ENCODE measurements at places on chromosomes 16 and 17.
A peak's percentile ranks its signal among the peaks of the same experiment; 100 is the strongest.

GRCh38 chr17:73022694-73023093 is 69.8 kb downstream of the SLC39A11 start:
- DNase-seq, result no peak

DNA sequence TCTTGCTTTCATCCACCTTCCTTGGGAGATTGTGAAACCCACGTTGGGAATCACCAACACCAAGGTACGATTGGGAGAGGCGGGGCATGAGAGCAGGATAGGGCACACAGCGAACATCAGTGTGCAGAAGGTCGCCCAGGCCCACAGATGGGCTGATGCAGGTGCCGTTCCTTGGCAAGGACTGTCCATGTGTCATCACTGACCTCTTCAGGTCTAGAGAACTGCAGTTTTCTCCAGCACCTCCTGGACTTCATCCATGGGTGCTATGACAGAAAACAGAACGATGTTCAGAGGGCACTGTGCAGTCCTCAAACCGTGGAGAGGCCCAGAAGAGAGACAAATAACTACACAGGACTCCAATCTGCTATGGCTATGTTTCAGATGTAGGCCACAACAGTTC is 23.9 kb upstream of the TAT start:
- no peak for DNase-seq

DNA sequence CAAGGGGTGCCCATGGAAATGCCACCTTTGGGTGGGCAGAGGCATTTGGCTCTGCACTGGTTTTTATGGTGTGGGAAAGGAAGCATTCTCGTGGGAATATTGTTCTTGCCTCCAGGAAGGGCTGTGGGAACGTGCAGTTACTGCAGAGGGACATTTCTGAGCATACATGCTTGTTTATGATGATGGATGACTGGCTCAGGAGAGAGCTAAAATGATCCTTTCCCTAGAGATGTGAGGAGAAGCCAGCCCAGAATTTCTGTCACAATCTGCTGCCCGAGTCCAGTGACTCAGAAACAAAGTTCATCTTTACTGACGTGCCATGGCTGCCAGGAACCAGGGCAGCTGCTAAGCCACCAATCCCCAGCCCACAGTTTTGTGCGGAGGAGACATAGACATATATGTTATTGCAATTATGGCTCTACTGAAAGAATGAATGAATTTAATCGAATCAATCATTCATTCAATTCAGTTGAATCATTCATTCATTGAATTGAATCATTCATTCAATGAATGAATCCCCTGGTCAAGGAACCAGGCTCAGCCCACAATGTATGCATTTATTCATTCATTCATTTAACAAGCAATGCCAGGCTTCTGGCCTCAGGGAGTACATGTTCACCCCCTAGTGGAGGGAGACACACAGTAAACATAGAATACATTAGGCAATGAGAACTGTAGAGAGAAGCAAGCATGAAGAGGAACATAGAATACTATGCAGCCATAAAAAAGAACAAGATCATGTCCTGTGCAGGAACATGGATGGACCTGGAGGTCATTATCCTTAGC is 414.4 kb upstream of the HSBP1 start:
- DNase-seq, result no peak

DNA sequence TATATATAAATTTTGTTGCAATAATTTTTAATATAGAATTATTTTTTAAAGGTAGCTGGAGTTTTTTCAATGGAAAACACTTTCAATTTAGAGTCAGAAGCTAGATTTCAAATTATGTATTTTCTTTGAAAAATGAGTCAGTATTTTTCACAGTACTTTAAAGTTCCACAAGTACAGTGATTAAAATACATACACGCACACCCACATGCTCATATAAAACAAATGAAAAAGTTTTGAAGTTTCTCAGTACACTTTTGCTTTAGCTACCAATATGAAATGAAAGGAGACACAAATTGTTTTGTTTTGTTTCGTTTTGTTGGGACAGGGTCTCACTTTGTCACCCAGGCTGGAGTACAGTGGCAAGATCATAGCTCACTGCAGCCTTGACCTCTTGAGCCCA is 98.6 kb downstream of the CYB561 start:
- DNase-seq, result no peak

- DNase-seq, result peak; percentile 54
Observed at GRCh38 chr17:9291912-9292560, 270.7 kb downstream of the NTN1 start.

DNA sequence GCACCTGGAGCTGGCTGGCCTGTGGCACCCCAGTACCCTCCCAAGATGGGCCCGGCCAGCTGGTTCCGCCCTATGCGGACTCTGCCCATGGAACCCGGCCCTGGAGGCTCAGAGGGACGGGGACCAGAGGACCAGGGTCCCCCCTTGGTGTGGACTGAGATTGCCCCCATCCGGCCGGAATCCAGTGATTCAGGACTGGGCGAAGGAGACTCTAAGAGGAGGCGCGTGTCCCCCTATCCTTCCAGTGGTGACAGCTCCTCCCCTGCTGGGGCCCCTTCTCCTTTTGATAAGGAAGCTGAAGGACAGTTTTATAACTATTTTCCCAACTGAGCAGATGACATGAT is 12.0 kb downstream of the TBX21 start:
- DNase-seq, result no peak

DNA sequence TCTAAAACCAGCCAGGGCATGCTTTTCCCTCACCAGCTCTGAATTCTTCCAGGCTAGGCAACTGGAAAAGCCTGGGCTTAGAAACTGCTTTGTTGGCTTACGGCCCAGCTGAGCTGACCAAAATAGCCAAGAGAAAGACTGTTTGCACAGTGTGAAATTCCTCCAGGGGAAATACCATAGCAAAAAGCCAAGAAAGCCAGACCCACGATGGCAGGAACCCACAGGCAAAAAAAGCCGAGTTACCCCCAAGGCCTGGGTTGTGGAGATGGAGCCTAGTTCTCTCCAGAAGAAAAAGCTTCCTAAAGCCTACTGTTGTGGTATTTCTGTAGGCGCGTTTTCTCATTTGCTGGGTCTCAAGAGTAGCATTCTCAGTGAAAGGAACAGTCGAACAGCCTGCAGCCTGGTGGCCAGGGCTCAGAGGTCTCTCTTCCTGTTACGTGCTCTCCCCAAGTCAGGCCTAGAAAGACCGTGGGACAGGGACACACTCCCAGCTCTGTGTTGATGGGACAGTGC is 9.2 kb downstream of the SP2 start:
- no peak for DNase-seq

- DNase-seq, result no peak
Observed at GRCh38 chr17:81210868-81211267, 11.9 kb downstream of the CEP131 start.

DNA sequence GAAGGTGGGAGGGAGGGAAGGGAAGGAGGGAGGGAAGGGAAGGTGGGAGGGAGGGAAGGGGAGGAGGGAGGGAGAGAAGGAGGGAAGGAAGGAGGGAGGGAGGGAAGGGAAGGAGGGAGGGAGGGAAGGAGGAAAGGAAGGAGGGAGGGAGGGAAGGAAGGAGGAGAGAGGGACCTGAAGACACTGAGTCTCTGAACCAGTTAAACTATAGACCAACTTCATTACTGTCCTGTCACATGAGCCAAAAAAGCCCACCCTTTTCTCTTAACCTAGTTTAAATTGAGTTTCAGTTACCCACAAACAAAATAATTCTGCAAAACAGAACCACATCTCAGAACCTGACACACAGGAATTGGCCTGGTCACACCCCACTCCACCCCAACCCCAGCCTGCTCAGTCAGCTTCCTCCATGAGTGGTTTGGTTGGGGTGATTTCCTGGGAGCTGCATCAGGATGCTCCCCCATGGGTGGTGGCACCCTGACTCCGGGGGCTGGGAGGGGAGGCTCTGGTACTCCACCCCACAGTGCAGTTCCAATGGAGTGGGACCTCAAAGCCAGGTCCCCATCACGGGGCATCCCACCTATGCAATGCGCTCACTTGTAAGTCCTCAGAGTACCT is 4.7 kb upstream of the PRR29 start:
- peak; percentile 19 for DNase-seq

DNA sequence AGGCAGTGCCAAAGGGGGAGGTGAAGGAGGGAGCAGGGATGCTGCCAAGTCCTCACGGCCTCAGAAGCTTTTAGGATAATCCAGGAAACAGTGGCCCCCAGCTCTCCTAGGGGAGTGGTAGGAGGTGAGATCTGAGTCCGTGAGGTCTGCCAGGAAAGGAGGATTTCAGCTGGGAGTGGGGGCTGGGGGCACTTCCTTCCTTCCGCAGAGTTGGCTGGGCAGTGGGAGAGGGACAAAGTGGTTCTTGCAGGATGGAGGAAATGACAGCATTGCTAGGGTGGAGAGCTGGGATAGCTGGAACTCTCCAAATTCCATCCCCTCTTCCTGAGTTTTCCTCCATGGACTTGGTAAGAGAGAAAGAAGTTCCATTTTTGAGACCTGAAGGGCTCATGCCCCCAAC is 4.8 kb upstream of the SP6 start:
- DNase-seq, result no peak

DNA sequence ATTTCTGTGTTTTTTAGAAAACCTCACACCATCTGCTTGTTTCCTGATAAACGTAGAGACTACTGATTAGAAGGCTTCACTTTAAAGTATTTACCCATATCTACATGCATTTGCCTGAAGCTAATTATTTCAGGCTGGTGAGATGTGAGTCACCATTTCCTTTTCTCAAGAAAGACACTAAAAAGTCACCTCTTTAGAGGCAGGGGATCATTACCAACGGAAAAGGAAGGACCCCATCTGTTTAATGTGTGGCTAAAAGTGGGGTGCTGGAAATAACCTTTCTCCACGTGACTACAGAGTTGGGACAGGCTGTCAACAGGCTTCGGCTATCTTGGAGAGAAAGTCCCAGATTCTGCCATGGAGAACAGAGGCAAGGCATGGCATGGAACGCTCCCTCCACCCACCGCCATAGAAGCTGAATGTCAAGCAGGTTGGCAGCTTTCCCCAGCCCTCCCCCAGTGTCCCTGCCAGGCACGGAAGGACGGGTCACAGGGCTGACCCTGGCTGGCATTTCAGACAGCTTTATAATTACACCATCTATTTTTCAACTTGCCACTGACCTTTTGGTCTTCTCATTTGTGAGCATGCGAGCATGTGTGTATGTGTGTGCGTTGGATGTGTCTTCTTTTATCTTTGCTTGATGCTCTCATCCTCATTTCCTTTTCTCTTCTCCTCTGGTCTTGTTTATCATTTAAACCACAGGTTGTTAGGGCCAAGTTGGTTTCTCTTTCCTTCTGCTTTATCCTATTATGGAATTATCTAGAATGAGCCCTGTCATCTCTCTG is 157.0 kb downstream of the CPPED1 start:
- DNase-seq, result no peak
